T47D (cell line): ENCODE measurements at places on chromosomes 5 and 9.

GRCh38 chr5:172902497-172903472 is 56.4 kb upstream of the RPL26L1 start:
- DNase-seq, result peak; percentile 55

- no peak for DNase-seq
Measured at GRCh38 chr9:95273369-95274022, 44.0 kb downstream of the FANCC start.

- no peak for DNase-seq
Measured at GRCh38 chr5:64437496-64437895, 68.3 kb upstream of the RGS7BP start.

DNA sequence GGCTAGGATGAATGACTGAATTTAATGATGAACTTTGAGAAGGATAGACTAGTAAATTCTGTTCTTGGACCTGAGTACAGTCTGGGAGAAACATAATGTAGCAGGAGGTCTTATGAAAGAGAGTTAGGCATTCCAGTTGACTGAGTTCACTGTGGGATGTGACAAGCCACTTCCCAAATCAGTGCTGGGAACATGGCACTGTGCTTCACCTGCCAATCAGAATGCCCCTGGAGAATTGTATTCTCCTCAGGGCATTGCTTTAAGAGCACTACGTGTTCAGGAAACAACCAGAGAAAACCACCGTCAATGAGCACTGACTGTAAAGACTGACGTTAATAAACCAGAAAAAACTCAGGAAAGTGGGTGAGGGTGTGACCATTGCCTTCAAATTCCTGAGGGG is 1.2 kb downstream of the CCDC107 start:
- no peak for DNase-seq

DNA sequence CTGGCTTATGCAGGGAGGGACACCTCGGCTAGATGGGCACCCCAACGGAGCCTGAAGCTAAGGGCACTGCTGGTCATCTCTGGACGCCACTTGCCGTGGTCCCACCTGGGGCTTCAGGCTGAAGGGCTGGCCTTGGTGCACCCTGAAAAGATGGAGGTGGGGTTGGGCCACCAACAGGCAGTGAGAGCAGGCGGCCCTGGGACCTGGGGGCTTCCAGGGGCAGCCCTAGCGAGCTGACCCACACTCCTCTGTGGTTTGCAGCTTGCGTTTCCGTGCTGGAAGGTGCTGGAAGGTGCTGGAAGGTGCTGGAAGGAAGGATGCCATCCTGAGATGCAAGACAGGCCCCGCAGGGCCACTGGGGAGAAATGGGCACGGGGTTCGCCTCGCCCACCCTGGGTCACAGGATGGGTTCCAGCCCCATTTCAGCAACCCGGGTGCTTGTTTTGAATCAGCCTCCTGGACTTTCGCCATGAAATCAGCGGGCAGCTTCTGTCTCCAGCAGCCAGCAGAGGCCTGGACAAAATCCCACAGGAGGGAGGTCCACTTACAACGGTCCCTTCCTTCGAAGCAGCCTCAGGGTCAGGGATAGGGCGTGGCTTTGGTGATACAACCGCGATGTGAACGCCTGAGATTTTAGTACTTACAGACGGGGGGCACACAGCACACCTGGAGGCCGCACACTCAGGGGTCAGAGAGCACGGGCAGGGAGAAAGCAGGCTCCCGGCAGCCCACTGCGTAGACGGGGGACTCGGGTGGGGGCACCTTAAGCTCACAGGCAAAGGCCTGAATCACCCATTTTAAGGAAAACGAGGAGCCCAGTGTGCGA is 303.1 kb upstream of the IRX4 start:
- no peak for DNase-seq

GRCh38 chr9:24624481-24624880 is 78.8 kb upstream of the IZUMO3 start:
- no peak for DNase-seq
